ENCODE measurements at places on chromosomes 7 and 10.

- peaks cover 25% of the 10 kb centered on the region for H3K27me3 ChIP-seq
- DNase-seq: peak; percentile 37
- no peak overlapping the region for H3K4me3 ChIP-seq
- peaks cover 16% of the 10 kb centered on the region for H3K4me1 ChIP-seq
- no peak overlapping the region for H3K27ac ChIP-seq
Observed at GRCh38 chr7:37832194-37832593, 16.2 kb upstream of the NME8 start.

- DNase-seq: no peak
- H3K4me1 ChIP-seq: peaks cover 82% of the 10 kb centered on the region
- H3K36me3 ChIP-seq: no peaks in the 10 kb centered on the region
- H3K27me3 ChIP-seq: no peaks in the 10 kb centered on the region
- H3K27ac ChIP-seq: no peak overlapping the region
Observed at GRCh38 chr10:93576888-93577287, 10.4 kb downstream of the FFAR4 start.

DNA sequence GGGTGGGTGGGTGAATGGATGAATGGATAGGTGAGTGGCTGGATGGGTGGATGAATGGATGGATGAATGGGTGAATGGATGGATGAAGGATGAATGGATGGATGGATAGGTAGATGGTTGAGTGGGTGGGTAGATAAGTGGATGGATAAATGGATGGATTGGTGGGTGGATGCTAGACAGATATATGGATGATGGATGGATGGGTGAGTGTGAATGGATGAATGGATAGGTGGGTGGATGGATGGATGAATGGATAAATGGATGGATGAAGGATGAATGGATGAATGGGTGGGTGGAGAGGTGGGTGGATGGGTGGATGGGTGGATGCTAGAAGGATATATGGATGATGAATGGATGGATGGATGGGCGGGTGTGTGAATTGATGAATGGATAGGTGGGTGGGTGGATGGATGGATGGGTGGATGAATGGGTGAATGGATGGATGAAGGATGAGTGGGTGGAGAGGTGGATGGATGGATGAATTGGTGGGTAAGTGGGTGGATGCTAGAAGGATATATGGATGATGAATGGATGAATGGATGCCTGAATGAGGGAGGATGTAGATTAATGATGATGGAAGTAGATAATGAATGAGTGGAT lies 20.4 kb downstream of the ELFN1 start:
- H3K27me3 ChIP-seq: peaks cover 81% of the 10 kb centered on the region
- no peaks in the 10 kb centered on the region for H3K4me1 ChIP-seq
- H3K4me3 ChIP-seq: no peak overlapping the region
- no peak overlapping the region for H3K27ac ChIP-seq
- H3K36me3 ChIP-seq: no peaks in the 10 kb centered on the region

DNA sequence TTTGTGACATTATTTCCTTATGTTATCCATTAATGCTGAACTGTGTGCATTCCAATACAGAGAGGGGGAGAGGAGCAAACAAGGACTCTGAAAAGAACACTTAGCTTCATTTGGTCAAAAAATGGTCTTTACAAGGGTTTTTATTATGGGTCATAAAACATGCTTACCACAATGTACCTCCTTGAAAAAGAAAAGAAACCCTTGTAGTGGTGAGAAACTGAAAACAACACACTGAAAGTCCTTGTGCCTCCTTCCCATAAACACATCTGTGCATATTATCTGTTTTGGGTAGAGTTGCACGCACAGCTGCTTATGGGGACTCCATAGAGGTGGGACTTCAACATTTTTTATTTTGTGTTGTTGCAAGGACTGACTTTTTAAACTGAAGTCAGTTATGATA lies 98.7 kb downstream of the CDK6 start:
- DNase-seq: no peak
- H3K4me1 ChIP-seq: peaks cover 56% of the 10 kb centered on the region
- H3K27ac ChIP-seq: no peak overlapping the region
- peaks cover 29% of the 10 kb centered on the region for H3K36me3 ChIP-seq
- no peak overlapping the region for H3K4me3 ChIP-seq

DNA sequence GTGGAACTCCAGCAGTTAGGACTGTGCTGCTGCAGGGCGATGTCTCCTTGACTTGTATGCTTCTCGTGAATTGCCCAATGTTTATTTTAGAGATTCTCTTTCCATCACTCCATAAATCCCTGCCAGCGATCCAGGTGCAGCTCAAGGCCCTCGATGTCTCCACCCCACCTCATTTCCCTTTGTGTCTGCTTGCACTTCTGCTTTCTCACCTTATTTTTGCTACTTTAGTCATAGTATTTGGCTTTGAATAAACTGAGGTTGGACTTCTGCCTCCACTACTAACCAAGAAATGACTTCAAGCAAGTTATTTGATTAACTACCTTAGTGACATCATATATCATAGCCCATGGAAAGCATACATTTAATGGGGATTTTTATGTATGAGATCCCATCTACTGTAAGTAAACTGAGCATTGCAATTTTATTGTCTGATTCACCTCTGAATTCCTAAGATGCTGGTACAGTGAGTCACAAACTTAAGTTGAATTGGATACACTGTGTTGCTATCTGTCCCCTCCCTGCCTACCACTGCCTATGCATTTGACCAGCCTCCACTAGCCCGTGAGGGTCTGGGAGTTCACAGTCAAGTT lies 255.8 kb downstream of the ABCA13 start:
- H3K36me3 ChIP-seq: no peaks in the 10 kb centered on the region
- peak; percentile 57 for DNase-seq
- peaks cover 21% of the 10 kb centered on the region for H3K4me1 ChIP-seq
- H3K27me3 ChIP-seq: no peaks in the 10 kb centered on the region
- H3K4me3 ChIP-seq: no peak overlapping the region

DNA sequence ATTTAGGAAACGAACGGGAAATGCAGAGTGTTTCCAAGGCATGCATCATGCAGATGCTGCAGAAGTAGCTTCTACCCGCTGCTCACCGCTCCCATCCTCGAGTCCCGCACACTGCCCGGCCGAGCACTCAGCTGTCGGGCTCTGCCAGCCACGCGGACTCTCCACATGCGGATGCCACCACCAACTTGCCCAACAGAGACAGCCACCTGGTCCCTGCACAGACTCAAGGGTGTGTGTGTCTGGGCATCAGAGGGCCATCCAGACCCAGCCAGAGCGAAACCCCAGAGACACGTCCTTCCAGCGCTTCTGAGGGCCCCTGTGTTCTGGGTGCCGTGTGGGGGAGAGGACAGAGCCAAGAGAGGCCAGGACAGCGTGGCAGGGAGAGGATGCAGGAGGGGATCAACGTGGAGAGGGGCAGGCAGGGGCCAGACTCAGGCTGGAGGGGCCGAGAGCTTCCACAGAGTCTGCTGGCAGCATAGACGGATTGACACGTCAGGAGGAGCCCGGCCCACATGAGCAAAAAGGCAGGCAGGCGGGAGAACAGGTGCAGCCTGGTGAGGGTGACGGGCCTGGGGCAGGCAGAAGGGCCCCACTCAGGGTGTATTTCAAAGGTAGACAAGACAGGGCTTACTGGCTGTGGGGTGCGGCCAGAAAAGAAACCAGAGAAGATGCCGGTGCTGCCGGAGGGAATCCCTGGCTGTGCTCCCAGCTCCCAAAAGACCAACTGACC lies 18.3 kb downstream of the GPER1 start:
- H3K36me3 ChIP-seq: peaks cover 6% of the 10 kb centered on the region
- H3K4me1 ChIP-seq: no peaks in the 10 kb centered on the region
- H3K27ac ChIP-seq: no peak overlapping the region
- H3K27me3 ChIP-seq: no peaks in the 10 kb centered on the region
- H3K4me3 ChIP-seq: no peak overlapping the region
- DNase-seq: no peak

DNA sequence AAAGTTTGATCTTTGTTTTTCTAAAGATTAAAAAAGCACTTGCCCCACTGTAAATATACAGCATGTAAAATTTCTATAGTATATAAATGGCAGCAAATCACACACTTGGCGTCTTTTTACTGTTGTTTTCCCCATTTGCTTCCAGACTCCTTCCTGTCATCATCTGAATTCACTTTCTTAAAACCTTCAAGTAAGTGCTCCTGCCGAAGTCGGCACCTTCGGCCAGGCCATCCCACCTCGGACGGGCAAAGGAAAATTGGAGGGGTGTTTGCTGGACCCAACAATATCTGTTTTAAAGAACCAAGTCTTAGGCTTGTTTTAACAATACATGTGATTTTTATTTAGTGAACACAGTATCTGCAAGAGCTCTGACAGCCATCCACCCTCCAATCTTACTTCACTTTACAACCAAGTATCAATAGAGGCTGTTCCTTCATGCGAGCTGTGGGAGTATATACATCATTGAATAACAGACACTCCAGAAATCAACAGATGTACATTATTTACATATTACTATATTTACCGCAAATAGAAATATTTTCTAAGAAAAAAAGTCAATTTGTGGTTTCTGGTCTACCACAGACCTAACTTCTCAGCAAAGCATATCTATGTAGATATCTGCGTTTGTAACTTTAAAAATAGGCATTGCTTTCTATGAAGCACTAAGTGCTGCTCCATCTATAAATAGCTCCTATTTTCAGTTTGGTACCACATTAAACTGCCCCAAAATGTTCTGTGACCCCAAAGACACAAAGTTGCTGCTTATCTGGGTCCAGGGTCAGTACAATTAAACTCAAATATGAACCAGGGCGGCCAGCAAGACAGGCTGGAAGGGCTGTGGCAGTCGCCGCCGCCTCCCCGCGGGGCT lies 110.7 kb downstream of the CYTH3 start:
- DNase-seq: no peak
- H3K4me1 ChIP-seq: no peaks in the 10 kb centered on the region
- no peaks in the 10 kb centered on the region for H3K27me3 ChIP-seq
- peaks cover 86% of the 10 kb centered on the region for H3K36me3 ChIP-seq
- no peak overlapping the region for H3K27ac ChIP-seq

GRCh38 chr10:43912469-43912868 lies 263.8 kb upstream of the ZNF32 start:
- no peak for DNase-seq
- no peaks in the 10 kb centered on the region for H3K36me3 ChIP-seq
- no peaks in the 10 kb centered on the region for H3K27me3 ChIP-seq
- no peaks in the 10 kb centered on the region for H3K4me1 ChIP-seq

DNA sequence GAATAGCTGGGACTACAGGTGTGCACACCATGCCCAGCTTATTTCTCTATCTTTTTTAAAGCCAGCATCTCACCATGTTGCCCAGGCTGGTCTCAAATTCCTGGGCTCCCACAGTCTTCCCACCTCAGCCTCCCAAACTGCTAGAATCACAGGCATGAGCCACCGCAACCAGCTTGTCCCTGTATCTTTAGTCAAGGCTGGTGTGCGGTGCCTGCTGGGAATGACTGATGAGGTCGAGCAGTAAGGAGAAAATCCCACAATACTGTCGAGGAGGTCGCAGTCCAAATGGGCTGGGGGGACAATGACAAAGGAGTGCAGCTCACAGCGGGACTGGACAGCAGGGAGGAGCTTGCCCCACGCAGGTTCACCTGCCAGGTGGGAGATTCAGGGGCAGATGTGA lies 50.2 kb upstream of the CALN1 start:
- H3K4me1 ChIP-seq: peaks cover 7% of the 10 kb centered on the region
- no peak overlapping the region for H3K4me3 ChIP-seq
- H3K27ac ChIP-seq: no peak overlapping the region
- no peak for DNase-seq
- no peaks in the 10 kb centered on the region for H3K36me3 ChIP-seq

DNA sequence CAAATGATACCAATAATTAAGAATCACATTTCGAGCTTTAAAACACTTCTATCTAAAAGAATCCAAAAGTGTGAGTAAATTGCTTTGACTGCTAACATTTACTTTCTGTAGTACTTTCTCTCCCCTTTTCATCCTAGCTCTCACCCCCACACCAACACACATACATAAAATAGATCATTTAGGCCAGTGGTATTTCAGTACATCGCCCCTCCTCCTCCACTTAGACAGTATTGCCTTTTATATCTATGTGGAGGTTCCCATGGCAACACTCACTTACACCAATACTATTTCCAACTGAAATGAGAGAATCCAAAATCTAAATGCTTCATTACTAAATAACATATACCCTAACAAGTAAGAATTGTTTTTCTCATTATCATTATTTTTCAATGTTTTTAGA lies 58.9 kb downstream of the HIBADH start:
- no peaks in the 10 kb centered on the region for H3K27me3 ChIP-seq
- peaks cover 20% of the 10 kb centered on the region for H3K4me1 ChIP-seq
- H3K4me3 ChIP-seq: no peak overlapping the region
- H3K27ac ChIP-seq: no peak overlapping the region

- H3K4me1 ChIP-seq: no peaks in the 10 kb centered on the region
- peaks cover 64% of the 10 kb centered on the region for H3K27me3 ChIP-seq
- H3K27ac ChIP-seq: no peak within 1 kb of the TSS
Observed at GRCh38 chr7:150800581-150801241, at the start of gene TMEM176A. Gene TMEM176A (plus strand): TSS chr7:150800769. CDS start chr7:150801551, 782 bp downstream.

DNA sequence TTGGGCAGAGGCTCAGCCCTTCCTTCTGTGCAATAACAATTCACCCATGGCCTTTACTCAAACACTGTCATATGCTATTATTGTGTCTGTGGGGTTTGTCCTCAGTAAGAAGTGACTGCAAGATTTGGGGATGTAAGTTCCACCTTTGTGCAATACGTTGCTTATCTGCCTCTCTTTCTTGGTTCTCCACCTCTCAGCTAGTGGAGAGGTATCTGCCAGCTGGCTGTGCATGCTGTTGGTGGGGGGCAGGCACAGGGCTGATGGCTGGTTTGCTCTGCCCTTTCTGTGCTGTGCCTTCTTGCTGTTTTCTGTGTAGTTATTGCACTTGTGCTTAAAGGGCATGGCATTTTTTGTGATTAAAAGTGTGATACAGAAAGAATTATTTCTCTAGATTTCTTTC lies 36.2 kb downstream of the CNNM1 start:
- H3K27me3 ChIP-seq: no peaks in the 10 kb centered on the region
- no peak overlapping the region for H3K4me3 ChIP-seq
- no peak overlapping the region for H3K27ac ChIP-seq
- no peaks in the 10 kb centered on the region for H3K4me1 ChIP-seq

- H3K4me3 ChIP-seq: peak overlapping the region; percentile 44
- peaks cover 76% of the 10 kb centered on the region for H3K4me1 ChIP-seq
- peak overlapping the region; percentile 90 for H3K27ac ChIP-seq
Observed at GRCh38 chr7:6385909-6386560, 61.7 kb downstream of the DAGLB start.

DNA sequence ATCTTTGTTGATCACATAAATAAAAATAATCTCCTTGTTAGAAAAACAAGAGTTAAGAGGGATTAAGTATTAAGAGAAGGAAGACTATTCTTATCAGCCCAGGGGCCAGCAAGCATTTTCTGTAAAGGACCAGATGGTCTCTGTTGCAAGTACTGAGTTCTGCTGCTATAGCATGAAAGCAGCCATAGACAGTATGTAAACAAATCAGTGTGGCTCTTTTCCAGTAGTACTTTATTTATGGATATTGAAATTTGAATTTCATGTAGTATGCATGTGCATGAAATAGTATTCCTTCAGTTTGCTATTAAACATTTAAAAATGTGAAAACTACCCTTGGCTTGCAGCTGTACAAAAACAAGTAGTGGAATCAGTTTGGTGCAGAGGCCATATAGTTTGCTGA lies 81.7 kb downstream of the STK31 start:
- no peaks in the 10 kb centered on the region for H3K36me3 ChIP-seq
- no peaks in the 10 kb centered on the region for H3K4me1 ChIP-seq
- no peak overlapping the region for H3K4me3 ChIP-seq
- peaks cover 7% of the 10 kb centered on the region for H3K27me3 ChIP-seq

Measured in Calu3 (cell line).